ENCODE measurements at places on chromosomes 4 and X.

- no peak for DNase-seq
Observed at GRCh38 chrX:48779399-48779798, 7.0 kb upstream of the GATA1 start.

DNA sequence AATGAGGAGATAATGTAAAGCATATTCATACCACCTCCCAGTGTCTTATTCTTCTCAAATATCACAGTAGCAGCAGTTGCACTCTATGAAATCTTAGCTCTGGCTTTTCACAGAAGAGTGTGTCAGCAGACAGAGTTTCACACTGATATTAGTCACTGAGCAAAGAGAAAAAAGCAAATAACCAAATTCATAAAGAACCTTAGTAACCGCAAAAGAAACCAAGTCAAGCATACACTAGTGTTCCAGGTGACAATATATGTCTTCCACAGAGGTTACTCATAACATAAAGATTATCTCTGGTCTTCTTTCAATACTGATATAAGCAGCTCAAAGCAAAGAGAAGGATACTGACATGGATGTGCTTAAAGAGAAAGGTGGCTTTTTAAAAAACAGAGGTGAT is 181.7 kb upstream of the EDNRA start:
- DNase-seq = no peak

DNA sequence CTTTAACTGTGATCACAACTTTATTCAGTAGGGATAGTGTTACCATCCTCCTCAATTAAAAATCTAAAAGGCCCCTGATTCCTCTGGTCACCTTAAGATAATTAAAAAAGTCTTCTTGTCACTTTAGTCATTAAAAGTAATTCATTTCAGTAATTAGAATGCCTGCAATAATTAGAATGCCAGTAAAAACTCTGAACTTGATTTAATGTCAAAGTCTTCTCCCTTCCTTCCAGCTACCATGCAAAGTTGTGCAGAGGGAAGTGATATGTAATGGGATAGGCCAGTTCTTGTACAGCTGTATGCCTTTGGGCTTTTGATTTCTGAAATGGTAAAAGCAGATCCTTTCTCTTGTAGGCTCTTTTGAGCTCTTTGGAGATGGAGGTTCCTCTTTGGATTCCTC is 417.2 kb downstream of the ADAM29 start:
- DNase-seq = no peak

DNA sequence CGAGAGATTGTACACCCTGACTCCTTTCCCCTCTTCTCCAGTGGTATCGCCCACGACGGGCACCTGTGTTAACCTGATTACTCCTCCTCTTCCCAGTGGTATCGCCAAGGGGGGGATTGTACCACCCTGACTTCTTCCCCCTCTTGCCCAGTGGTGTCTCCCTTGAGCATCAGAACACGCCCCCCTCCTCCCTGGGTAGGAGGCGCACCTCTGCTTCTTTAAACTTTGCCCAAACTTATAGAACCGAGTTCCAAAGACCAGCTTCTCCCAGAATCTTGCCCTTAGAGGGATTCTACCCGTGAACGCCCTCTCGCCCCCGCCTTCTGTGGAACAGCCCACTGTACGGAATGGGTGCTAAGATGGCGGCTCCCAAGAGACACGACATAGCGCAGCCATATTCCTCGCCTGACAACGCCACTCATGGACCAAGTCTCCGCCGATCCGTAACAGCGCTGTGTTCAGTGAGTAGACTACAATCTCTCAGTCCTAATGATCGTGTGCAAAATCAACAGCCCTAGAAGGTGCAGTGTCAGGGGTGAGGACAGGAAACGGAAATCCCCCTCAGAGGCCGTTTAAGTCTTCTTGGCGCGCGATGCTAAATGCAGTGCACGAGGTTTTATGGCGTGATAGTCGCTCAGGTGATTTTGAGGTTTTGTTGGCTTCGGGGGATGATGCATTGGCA is 4.2 kb upstream of the ZNF157 start:
- peak; percentile 18 for DNase-seq

- no peak for DNase-seq
Observed at GRCh38 chr4:4420421-4420820, 33.5 kb downstream of the NSG1 start.

GRCh38 chrX:46247456-46247855 is 297.8 kb downstream of the ZNF674 start:
- no peak for DNase-seq

- no peak for DNase-seq
Observed at GRCh38 chr4:154622598-154622997, 10.1 kb upstream of the FGG start.

DNA sequence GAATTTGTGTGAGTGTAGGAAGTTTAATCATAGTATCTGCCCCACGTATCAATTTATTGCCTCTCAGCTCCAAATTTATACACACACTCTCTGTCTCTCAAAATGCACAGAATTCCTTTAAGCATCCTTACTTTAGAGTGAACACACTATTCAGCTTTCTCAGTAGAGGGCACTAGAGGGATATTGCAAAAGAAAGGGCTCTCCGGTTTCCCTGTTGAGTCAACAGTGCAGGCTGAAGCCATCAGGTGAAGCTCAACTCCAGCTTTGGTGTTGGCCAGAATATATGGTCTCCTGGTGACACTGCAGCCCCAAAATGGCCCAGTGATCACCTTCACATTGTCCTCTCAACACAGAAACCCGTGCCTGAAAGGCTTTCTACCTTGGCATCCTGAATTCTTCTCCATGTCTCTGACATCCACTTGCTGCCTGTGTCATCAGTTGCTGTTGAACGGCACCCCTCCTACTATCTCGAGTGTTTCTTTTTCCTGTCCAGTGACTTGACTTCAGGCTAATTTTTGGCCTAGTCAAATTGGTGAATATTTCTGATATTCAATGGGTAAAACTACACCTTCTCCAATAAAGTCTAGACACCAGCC is 670.5 kb downstream of the GABRG1 start:
- DNase-seq = no peak

GRCh38 chr4:164731827-164732474 is 22.0 kb upstream of the SMIM31 start:
- DNase-seq = no peak

- no peak for DNase-seq
Observed at GRCh38 chr4:121764702-121765367, at the start of gene SMIM43. Gene SMIM43, minus strand, starts transcription at chr4:121765164. Its CDS starts 59 bp downstream, at chr4:121765105.

DNA sequence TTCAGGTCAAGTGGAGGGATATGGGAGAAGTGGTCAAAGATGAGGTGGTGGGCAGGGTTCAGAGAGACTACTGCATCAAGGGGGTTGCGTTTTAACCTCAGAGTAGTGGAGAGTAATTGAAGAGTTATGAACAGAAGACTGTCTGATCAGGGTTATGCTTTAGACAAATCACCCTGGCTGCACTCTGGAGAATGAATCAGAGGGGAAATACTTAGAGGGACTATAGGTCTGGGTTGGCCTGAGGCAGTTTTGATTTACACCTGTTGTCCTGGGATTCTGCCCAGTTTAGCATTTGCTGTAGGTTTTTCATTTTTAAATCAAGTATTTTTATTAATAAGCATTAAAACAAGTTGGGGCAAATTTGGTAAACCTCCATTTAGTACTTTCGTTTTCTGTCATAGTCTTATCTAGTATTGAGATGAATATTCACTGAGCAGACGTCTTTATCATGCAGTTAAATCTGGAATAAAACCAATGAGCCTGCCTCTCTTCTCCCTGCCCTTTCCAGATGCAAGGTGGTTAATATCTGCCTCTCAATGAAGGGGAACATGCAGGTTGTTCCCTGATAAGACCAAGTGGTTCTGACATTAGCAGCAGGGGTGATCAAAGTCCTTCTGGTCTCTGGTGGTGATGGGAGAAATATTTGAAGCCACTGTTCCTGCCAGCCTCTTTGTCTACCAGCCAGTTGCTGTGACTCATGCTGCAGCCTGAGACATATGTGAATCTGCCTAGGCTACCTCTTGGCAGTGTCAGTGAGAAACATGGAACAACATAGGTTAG is 116.0 kb upstream of the RPS6KA3 start:
- no peak for DNase-seq

- DNase-seq = no peak
Observed at GRCh38 chrX:50452782-50453181, 17.8 kb downstream of the DGKK start.

GRCh38 chr4:1593458-1593857 is 90.7 kb downstream of the FAM53A start:
- DNase-seq = no peak

GRCh38 chrX:54087661-54088060 is 43.4 kb upstream of the PHF8 start:
- no peak for DNase-seq

DNA sequence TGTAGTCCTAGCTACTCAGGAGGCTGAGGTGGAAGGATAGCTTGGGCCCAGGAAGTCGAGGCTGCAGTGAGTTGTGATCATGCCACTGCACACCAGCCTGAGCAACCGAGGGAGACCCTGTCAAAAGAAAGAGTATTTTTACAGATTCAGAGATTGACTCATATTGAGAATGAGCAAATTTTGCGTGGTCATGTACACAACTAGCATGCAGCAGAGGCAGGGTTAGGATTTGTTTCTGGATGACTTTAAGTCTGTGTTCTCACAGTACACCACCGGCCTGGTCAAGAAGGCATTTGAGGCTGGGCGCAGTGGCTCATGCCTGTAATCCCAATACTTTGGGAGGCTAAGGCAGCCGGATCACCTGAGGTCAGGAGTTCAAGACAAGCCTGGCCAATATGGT is 44.8 kb upstream of the CBR4 start:
- no peak for DNase-seq

- DNase-seq = no peak
Observed at GRCh38 chr4:48030470-48030869, 13.9 kb downstream of the NIPAL1 start.

- no peak for DNase-seq
Observed at GRCh38 chrX:28278251-28278650, 297.0 kb upstream of the DCAF8L1 start.

- no peak for DNase-seq
Observed at GRCh38 chr4:45350438-45350837, 624.1 kb upstream of the GNPDA2 start.

DNA sequence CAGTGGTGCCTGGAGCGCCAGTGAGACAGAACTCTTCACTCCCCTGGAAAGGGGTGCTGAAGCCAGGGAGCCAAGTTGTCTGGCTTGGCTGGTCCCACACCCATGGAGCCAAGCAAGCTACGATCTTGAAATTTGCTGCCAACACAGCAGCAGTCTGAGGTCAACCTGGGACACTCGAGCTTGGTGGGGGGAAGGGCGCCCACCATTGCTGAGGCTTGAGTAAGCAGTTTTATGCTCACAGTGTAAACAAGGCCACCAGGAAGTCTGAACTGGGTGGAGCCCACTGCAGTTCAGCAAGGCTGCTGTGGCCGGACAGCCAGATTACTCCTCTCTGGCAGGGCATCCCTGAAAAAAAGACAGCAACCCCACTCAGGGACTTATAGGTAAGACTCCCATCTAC is 149.5 kb downstream of the EDA2R start:
- DNase-seq = no peak

DNA sequence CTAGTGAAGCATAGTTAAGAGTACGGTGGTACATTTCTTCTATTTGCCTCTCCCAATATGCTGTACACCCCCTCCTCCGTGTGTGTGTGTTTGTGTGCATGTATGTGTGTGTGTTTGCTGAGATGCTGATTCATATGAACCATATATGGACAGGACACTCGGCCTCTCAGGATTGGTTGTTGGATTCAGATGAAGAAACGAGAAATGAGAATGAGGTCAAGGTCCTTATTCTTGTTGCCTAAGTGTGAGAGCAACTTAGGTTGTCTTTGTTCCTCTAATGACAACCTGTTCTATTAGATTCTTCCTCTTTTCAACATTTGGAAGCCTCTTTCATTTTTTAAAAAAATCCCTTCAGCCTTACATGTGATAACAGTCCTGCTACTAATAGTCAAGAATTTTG is 1387.6 kb downstream of the STIM2 start:
- DNase-seq = no peak

DNA sequence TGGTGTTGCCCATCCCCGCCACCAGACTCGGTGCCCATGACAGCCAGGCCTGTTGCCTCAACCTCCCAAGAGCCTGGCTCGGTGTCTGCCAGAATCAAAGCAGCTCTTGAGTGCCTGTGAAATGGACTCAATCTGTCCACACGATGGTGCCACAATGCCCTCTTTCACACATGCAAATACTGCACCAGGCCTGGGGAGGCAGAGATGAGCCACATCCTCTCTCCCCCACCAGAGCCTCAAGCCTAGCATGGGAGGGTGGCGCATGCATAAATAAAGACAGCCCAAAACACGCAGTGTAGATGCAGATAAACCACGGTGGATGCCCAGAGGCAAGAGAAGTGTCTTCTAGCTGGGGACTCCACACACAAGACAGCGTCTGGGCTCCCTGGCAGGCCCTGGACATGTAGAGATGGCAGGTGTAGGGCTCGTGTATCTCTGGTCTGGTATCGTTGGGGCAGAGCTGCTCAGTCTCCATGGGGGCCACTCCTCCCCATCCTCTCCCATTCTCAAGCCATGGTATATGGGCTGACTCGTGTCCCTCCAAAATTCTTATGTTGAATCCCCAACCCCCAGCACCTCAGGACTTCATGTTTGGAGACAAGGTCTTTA is 65.6 kb downstream of the JAKMIP1 start:
- no peak for DNase-seq

DNA sequence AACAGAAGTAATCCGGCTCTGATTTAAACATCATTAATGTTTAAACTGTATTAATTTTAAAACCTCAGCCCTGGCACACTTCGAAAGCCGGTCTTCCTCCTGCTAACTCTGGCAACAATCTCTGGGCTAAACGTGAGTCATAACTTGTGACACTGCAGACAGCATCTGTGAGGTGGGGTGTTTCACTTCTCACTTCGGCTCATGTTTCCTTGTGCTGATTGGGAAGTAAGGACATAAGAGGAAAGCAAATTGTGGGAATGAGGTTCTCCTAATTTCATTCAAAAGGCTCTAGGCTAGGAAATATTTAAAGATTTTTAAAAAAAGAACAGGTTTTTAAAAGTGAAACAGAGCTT is 139.9 kb upstream of the USP9X start:
- DNase-seq = no peak

- no peak for DNase-seq
Observed at GRCh38 chr4:77132652-77133312, 24.2 kb upstream of the CCNG2 start.

GRCh38 chr4:22090661-22091351 is 142.2 kb upstream of the KCNIP4 start:
- DNase-seq = no peak

DNA sequence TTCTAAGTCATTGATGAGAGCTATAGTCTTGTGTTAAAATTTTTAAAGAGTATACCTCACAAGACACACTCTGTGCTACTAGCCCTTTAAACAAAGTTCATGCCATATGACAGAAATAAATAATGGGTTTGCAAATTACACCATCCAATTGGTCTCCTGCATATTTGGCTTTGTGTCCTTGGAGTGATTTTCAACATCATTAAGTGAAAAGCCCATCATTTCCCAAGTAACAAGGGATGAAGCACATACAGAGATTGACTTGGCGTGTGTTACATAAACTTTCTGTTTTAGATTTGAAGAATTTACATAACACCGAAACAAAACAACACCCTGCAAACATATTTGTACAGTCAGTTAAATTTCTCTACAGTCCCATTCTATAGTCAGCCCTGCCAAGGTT is 216.9 kb upstream of the NEIL3 start:
- DNase-seq = no peak

GRCh38 chrX:30577362-30577991 is at the start of gene TASL:
Gene TASL, minus strand, starts transcription at chrX:30577766. Its CDS starts 17,411 bp downstream, at chrX:30560355.
- no peak for DNase-seq

Measured in stimulated activated CD4-positive, alpha-beta T cell treated with anti-CD3 and anti-CD28 coated beads, TNF-alpha, amount 100 ng/mL, for 4 hours (primary cell).